8988T (cell line): ENCODE measurements at places on chromosomes 6 and 20.

- no peak for DNase-seq
Observed at GRCh38 chr6:13615792-13616120, 621 bp downstream of the NOL7 start.

- DNase-seq = peak; percentile 52
Observed at GRCh38 chr6:16238057-16238962, at the start of gene GMPR. TSS of gene GMPR (plus strand) at chr6:16238587. CDS start at chr6:16238694, 107 bp downstream.

- DNase-seq = no peak
Observed at GRCh38 chr6:166830185-166830890, 126.0 kb downstream of the RNASET2 start.

GRCh38 chr6:87139236-87139635 lies 16.1 kb upstream of the ZNF292 start:
- DNase-seq = no peak

GRCh38 chr20:10800288-10800687 lies 126.5 kb upstream of the JAG1 start:
- no peak for DNase-seq

DNA sequence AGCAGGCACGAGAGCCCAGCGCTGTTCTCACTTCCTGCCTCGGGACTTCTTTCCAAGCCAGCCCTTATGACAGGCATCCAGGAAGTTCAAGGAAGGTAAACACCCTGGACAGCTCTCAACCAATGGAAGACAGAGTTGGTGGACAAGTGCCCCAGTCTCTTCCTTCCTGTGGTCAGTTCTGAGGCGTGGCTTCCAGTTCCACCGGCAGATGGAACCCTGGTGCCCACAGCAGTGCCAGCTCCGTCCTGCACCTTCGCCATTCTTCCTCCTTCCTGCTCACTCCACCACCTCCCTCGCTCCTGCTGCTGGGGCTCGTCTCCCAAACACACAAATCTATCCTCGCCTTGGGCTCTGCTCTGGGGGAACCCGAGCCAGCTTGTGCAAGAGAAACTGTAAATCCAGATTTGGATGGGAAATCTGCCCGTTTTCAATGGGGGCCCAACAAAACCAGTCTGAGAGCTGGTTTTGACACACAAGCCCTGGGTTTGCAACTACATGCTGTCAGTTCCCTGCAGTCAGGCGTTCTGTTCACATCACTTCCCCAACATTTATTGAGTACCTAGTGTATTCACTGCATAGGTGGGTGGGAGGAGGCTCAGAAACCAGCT lies 162.7 kb downstream of the GRM4 start:
- peak; percentile 46 for DNase-seq

GRCh38 chr6:127302728-127303660 lies 36.3 kb downstream of the RNF146 start:
- no peak for DNase-seq

- DNase-seq = no peak
Observed at GRCh38 chr20:20017844-20018185, 653 bp downstream of the NAA20 start.

DNA sequence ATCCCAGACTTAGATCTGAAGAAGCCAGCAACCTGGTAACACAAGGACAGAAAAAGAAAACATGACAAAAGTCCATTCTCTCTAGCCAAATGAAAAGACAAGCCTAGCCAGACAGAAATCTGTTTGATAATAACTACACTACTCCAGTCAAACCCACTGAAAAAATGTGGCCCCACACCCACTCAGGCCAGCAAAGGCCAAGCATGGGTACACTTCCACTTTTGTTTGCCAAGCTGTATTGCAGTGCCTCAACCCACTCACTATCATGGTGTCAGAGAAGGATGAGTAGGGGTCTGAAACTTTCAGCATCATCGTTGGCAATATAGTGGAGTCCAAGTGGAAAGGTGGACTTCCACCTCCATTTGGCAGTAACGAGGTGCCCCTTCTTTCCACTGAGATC lies 45.8 kb downstream of the EPM2A start:
- DNase-seq = no peak
